ENCODE measurements at places on chromosomes 2 and 18.

GRCh38 chr18:12291690-12292089, 16.4 kb upstream of the TUBB6 start:
- no peak for DNase-seq

DNA sequence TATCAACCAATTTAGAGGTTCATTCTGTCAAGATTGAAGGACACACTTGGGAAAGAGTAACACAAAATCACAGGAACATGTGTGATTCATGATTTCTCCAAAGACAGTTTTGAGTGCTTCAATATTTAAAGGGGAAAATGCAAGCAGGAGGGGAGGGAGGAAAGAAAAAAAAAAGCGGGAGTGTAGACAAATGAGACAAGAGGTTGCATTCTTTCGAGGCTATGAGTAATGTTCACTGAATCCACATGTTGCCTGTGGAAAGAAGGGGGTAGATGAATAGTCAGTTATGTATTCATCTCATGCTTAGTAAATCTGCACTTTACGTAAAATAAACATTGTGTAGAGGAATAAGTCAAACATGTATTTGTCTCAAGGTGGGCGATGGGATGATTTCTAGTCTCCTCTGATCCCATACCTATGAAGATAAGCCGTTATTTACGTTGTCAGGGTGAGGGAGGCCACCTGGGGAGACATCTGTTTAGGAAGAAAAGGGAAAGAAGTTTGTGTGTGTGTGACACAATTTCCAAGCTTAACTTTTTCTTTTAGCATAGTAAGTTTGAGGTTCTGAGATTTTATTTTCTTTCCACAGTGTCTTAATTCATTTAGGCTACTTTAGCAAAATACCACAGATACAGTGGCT, 211.0 kb upstream of the ZC3H15 start:
- DNase-seq: no peak

DNA sequence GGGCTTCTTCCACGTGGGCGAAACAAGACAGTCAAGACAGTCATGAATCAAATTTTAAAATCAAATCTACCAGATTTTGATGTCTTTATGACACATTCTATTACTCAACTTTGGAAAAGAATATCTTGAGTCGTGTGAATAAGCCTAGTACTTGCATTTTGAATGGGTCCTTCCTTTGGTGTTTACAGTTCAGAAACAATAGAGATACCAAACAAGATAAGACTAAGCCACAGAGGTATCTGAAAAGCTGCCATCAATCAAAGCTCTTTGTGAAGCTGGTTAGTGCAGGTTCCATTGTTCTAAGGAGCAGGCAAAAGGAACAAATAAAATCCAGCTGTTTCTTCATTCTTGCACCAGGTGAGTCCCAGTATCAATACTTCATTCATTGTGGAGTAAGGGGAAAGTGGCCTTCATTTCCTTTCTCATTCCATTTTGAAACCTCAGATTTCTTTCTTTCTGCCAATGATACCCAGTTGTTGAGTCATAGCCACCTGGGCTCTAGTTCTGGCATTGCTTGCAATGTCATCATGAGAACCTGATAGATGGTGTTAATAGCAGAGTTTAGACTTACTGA, 151.7 kb upstream of the L3MBTL4 start:
- no peak for DNase-seq

- no peak for DNase-seq
These were observed 87.2 kb downstream of the LONRF2 start for GRCh38 chr2:100235098-100235497.

DNA sequence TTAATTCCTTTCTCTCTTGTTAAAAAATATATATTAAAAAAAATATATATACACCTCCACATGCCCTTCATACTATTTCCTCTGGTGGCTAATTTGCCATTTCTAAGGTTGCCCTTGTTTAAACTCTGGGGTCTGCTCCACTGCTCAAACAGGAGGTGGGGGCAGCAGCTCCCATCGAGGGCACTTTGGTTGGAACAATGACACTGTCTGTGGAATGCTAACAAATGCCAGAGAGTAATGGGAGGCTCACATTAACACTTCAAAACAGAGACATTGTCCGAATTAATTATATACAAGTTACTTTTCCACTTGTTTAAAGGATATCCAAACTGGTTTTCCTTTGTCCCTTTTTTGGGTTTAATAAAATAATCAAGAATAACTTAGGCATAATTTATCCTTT, 58.8 kb upstream of the CD302 start:
- DNase-seq: no peak

GRCh38 chr2:177295484-177295883, 31.0 kb upstream of the NFE2L2 start:
- no peak for DNase-seq

DNA sequence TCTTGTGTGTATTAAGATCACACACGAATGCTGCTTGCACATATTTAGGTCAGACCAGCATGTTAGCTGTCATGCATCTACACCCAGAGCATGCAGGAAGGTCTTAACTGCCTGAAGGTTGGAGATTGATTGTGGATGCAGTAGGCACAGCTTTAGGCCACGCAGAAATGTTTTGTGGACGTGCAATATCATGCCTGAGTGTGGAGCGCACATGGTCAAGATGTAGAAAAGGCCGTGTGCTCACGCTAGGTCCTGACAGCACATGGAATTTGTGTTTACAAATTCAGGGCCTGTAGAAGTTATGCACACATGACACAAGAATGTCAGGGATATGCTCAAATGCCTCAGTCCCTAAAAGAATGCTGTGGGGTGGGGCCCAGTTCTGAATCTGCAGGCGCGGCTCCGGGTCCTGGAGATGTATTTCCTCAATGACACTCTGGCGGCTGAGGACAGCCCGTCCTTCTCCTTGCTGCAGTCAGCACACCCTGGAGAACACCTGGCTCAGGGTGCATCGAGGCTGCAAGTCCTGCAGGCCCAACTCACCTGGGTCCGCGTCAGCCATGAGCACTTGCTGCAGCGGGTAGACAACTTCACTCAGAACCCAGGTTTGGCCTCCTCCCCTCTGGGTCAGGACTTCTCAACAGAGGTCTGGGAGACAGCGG, 27.9 kb downstream of the MARCO start:
- no peak for DNase-seq

DNA sequence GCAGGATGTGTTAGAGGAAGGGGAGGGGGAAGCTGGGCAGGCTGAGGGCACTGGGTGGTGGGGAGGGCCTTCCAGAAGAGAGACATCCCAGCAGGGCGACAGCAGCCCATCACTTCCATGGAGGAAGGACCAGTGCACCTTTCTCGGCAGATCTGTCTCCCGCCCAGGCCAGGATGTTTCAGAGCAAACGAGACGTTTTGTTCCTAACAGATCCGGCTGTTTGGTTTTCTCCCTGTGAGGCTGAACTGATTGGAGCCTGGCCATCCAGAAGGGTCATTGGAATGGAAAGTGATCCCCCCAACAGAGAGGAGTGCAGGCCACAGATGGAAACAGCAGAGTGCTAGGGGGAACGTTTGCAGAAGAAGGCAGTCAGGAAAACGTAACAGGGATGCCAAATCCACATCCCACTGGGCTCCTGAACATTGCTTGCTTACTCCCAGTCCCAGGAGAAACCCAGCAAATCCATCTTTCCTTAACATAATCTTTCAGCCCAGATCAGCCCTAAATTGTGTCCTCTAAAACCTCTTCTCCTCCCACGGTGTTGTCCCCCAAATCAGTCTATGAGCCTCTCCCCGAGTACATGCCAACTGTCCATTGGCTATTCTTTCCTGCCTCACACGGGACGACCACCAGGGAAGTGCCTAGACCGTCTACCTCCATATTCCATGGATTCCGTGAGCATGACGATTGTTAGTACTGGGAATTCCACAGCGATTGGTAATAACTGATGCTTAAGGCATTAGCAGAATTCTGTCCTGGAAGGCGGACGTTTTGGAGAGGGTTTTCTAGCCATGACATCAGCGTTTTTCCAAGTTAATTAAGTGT, 126.8 kb downstream of the SEPTIN10 start:
- DNase-seq: no peak

GRCh38 chr2:200172944-200173581, 133.4 kb upstream of the SPATS2L start:
- no peak for DNase-seq

GRCh38 chr2:36807223-36807886, 110.8 kb downstream of the VIT start:
- DNase-seq: no peak

- no peak for DNase-seq
These were observed 148.1 kb upstream of the HS6ST1 start for GRCh38 chr2:128466776-128467175.

DNA sequence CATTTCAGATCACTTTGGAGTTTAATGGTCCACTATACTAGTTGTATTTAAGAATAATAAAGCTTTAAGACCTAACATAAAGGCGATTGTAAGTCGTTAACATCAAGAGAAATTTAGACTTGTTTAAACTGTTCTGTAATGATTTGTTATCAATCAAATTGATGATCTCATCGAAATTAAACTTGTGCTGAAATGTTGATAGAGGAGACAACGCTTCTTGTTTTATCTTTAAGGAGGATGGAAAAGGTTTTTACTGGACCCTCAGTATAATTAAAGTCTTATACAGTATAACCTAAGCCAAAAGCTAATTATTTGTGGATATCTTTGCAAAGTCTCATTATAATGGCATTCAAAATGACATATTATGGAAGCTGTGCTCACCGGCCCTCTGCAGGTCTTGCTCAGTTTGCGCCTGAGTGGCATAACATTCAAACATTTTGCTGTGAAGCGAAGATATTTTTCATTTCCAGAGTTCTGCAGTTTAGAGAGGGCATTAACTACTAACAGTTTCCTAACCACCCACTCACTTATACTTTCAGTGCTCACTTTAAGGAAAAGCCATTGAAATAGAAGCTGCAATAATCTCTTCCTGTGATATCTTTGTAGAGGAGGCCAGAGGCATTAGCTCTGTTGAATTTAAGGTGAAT, 1.4 kb upstream of the SERTAD2 start:
- DNase-seq: no peak

- no peak for DNase-seq
These were observed 14.7 kb downstream of the FAM228A start for GRCh38 chr2:24189551-24189950.

- DNase-seq: no peak
These were observed 126.3 kb upstream of the BCL2L11 start for GRCh38 chr2:110994250-110994961.

- DNase-seq: no peak
These were observed 57.6 kb upstream of the KLHL29 start for GRCh38 chr2:23327416-23327815.
